ENCODE measurements at places on chromosomes 5 and 9.

GRCh38 chr9:114919611-114920010, 10.8 kb downstream of the TNFSF8 start:
- DNase-seq = no peak

GRCh38 chr5:138569782-138570181, 5.4 kb downstream of the HSPA9 start:
- DNase-seq = no peak

GRCh38 chr9:87497604-87498045, at the start of gene DAPK1:
DAPK1 (plus strand) TSS chr9:87497867; CDS start chr9:87499078, 1,211 bp downstream.
- DNase-seq = no peak

- no peak for DNase-seq
Measured at GRCh38 chr9:110114086-110114858, 93.7 kb downstream of the C9orf152 start.

DNA sequence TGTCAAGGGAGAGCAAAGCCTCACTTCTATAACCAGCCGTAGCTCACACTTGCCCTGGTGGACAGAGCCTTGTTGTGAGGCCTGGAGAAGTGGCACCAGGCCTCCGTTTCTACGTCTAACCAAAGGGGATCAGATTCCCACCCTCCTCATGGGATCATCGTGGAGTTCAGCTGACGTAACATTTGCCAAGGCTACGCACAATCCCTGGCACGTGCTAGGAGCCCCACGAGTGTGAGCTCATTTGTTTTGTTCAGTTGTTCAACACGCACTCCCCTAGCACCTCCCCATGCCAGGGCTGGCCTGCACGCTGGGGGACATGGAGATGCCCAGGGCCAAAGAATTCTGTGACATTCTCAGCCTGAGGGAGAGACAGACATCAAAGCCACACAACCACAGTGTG, 23.1 kb downstream of the ADGRD2 start:
- no peak for DNase-seq

DNA sequence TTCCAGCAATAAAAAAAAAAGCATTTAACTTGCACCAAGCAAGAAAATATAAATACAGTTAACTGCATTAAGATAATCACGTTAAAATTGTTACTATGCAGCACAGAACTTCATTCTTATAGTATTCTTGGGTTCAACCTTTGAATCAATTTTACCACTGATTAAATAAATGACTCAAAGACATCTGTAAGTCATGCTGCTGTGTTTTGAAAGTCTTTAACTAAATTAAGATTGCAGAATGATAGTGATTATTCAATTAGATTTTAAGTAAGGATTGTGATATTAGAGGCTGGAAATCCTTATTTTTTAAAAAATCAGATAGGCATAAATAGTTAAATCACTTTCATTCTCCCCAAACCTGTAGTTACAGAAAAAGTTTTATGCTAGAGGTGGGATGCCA, 116.4 kb downstream of the SCAMP1 start:
- no peak for DNase-seq

DNA sequence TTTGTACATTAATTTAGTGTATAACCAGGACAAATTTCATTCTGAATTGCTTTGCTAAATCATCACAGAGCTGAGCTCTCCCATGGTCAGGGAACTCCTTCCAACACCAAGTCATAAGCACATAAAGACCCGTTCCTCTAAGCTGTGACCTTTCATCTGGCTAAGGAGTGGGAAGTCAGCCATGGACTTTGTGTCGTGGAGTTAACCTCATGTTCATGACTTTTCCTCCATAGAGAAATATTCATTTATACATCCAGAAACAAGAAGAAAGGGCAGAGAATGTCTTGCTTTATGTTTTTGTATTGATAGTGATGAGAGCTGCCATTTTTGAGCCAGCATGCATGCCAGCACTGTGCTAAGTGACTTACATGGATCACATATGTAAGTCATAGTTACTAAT, 97.5 kb downstream of the INIP start:
- DNase-seq = no peak

- no peak for DNase-seq
Measured at GRCh38 chr5:113224605-113225065, 210.2 kb downstream of the TSSK1B start.

GRCh38 chr9:32986971-32987370, 14.5 kb downstream of the APTX start:
- no peak for DNase-seq

DNA sequence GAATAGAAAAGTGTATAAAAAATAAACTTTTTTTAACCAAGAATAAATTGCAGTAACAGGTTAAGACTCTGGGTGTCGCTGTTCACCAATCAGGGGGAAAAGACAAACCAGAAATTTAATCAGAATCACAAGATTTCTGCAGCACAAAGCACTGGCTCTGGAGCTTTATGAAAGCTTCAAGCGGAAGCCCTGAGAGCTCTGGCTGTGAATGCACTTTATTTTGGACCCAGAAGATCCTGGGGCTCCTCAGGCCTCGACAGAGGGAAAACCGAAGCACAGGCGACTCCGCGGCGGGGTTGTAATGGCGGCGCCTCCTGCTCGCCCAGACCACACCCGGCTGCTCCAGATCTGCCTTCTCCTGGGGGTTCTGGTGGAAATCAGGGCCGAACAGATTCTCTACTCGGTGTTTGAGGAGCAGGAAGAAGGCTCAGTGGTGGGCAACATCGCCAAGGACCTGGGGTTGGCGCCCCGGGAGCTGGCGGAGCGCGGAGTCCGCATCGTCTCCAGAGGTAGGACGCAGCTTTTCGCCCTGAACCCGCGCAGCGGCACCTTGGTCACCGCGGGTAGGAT, at the start of gene PCDHGA4:
PCDHGA4 (plus strand) TSS at position 122 of the 570 bp plus-strand sequence; CDS start at position 209, 87 bp downstream.
- no peak for DNase-seq

DNA sequence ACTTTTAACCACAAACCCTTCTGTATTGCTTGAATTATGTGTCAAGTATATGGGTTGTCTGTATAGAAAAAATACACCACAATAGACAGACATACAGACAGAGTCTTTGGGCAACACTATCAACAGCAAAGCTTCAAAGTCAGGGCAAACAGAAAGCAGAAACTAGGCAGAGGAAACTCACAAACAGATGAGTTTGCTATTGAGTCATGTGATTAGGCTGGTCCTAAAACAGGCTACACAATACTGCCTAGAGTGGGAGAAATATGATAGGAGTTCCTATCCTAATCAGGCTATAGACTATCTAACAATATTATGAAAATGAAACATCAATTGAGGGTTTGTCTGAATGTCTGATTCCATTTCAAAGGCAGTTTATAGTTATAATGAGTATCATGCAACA, 156.4 kb downstream of the EDIL3 start:
- no peak for DNase-seq

GRCh38 chr5:109062664-109063063, 315.0 kb downstream of the FER start:
- DNase-seq = no peak

Measured in activated CD4-positive, CD25-positive, alpha-beta regulatory T cell treated with anti-CD3 and anti-CD28 coated beads, Interleukin-2, amount 50 U/mL, for 16 hours (primary cell).